Neural crest cell (in vitro differentiated cells): ENCODE measurements at places on chromosomes 7 and 10. TPM values are rescaled to one million over a fixed set of nuclear protein-coding genes. Genes with fewer than 3 reads are reported as not detected.

The ERVW-1 gene
- total RNA-seq: not detected in 2 replicates

The BBS9 gene
- 13.9 and 16.2 TPM in 2 replicates for total RNA-seq

The PAPSS2 gene
- total RNA-seq: 1.3 and 2.7 TPM in 2 replicates

DNA sequence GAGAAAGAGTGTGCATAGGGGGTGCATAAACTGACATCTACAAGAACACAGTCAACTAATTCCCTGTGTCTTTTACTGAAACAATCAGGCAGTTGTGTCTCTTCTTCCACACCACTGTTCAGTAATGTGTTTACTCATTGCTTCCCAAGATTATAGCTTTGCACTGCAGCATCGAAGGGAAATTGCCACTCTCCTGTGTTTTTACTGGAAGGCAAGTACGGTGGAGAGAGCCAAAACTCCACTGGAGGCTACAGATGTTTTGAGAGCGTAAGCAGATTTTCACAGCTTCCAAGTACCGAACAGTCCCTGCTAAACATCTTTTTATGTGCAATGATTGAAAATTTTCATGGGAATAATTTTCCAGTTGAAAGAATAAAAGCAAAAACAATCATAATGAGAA lies 510.5 kb upstream of the AKR1E2 start:
- no peak for DNase-seq
- no peaks in the 10 kb centered on the region for H3K27me3 ChIP-seq
- H3K27ac ChIP-seq: no peak overlapping the region
- no peaks in the 10 kb centered on the region for H3K36me3 ChIP-seq
- no peak overlapping the region for H3K4me3 ChIP-seq

GRCh38 chr7:72069263-72069662 lies 342.9 kb downstream of the CALN1 start:
- no peak for DNase-seq
- no peaks in the 10 kb centered on the region for H3K4me1 ChIP-seq
- no peak overlapping the region for H3K27ac ChIP-seq

GRCh38 chr10:47404937-47405336 lies 20.8 kb upstream of the ZNF488 start:
- no peaks in the 10 kb centered on the region for H3K27me3 ChIP-seq
- peak overlapping the region; percentile 19 for H3K27ac ChIP-seq
- no peaks in the 10 kb centered on the region for H3K36me3 ChIP-seq
- H3K4me1 ChIP-seq: peaks cover 22% of the 10 kb centered on the region

DNA sequence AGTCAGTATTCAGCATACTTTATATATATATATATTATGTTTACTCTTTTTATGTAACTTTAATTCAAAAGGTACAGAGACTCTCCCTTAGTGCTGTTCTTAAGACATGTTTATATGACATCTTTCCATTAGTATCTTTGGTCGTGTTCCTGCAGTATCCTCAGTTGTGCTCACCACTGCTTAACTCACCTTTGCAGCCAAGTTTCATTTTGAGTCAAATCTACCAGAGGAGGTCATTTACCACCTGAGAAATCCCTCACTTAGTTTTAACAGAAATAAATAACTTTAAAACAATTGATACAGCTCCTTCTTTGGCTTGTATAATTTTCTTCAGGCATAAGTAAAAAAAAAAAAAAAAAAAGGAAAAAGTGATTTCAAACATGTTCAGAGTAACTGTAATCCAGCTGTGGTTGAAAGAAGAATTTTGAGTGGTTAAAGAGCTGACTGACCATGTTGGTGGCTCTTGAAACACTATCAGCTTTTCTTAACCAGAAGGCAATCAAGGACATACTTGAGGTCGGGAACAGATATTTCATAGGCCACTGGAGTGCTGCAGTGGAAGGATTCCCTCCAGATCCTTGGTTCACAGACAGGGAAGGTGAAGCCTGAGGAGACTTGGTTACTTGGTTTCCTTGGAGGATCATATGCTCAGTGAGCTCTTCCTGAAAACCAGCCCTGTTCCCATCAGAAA lies 116.8 kb downstream of the AUTS2 start:
- H3K27ac ChIP-seq: peak overlapping the region; percentile 1
- no peaks in the 10 kb centered on the region for H3K27me3 ChIP-seq
- no peak for DNase-seq
- H3K4me3 ChIP-seq: no peak overlapping the region
- no peaks in the 10 kb centered on the region for H3K36me3 ChIP-seq

The FOXK1 gene
- 28.1 and 29.1 TPM in 2 replicates for total RNA-seq
